ENCODE measurements at places on chromosomes 16 and 17.

- DNase-seq, result no peak
Observed at GRCh38 chr17:204427-205147, 23.1 kb upstream of the DOC2B start.

DNA sequence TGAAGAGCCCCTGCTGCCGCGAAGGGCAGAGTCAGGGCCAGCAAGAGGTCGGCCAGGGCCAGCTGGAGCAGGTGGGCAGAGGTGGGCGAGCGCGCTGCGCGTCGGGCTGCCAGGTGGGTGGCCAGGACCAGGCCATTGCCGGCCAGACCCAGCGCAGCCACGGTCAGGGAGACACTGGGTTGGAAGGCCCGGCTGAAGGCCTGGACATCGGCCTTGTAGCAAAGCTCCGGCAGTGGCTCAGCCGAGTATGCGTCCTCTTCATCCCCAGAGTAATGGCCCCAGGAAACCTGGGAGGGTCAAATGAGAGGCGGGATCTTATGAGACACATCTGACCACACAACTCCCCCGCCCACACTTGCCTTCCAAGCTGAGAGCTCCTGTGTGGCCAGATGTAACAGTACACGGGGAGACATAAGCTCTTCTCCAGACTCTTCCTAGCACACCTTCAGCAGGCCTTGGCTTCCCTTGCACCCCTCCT is 1.3 kb downstream of the CCR10 start:
- no peak for DNase-seq

GRCh38 chr17:45980855-45981254 is 18.2 kb upstream of the STH start:
- no peak for DNase-seq

DNA sequence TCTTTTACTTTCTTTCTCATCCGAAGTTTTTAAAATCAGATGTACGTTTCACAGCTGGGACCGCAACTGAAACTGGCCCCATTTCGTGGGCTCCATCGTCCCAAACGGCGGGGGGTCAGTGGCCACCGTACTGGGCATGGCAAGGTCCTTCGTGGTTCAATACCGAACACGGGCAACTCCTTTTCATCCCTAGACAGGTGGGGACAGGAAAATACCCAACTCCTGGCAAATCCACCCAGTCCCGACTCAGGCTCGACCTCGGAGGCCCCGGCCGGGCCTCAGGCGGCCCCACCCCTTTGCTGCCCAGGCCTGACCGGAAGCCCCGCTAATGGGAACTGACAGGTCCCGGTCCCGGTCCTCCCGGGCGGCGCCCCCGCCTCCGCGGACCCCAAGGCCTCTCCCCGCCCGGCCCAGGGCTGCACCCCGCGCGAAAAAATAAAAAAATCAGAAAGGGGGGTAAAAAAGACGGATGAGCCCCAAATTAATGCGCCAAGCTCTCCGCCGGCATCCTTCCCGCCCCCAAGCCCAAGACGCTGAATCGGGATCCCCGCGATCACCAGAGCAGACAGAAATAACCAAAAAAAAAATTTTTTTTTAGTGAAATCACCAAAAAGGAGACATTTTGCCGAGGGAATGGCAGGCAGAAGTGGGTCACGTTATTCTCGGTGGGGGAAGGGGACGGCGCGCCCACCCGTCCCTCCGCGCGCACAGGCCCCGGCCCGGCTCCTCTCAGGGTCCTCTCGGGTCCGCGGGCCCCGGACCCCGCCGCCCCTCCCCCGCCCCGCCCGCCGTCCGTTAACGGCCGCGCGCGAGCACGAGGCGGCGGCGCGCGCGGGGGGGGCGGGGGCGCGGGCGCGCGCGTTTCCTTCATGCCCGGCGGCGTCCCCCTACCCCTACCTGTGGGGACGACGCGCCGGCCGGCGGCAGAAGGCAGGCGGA is 562 bp downstream of the ZC3H7A start:
- peak; percentile 37 for DNase-seq

DNA sequence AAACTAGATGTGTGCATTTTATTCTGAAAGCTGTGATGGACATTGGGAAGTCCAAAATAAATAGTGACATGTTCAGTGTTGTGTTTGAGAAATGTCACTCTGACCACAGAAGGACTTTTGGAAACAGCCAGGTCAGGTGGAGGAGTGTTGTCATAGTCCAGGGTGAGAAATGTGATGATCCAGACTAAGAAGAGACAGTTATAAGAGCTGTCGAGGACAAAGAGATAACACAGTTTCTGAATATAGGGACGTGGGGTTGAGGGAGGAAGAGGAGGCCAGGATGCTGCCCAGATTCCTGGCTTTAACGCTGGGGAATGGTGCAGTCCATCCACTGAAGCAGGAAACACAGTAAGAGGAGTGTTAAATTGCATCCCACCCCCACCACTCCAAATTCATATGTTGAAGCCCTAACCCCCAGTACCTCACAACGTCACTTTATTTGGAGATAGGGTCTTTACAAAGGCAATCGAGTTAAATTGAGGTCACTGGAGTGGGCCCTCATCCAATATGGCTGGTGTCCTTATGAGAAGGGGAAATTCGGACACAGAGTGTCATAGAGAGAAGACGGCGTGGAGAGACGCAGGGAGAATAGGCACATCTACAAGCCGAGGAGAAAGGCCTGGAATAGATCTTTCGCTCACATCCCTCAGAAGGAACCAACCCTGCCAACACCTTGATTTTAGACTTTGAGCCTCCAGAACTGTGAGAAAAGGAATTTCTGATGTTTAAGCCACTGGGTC is 71.3 kb downstream of the VAT1L start:
- no peak for DNase-seq

GRCh38 chr16:53031323-53031942 is 21.3 kb downstream of the CHD9NB start:
- no peak for DNase-seq
